ENCODE measurements at places on chromosomes 6 and 20.
A peak's percentile ranks its signal among the peaks of the same experiment; 100 is the strongest.

GRCh38 chr6:22892452-22892851, 323.1 kb downstream of the HDGFL1 start:
- DNase-seq, result no peak

- no peak for DNase-seq
These were observed 245.1 kb downstream of the FOXA2 start for GRCh38 chr20:22339091-22339881.

DNA sequence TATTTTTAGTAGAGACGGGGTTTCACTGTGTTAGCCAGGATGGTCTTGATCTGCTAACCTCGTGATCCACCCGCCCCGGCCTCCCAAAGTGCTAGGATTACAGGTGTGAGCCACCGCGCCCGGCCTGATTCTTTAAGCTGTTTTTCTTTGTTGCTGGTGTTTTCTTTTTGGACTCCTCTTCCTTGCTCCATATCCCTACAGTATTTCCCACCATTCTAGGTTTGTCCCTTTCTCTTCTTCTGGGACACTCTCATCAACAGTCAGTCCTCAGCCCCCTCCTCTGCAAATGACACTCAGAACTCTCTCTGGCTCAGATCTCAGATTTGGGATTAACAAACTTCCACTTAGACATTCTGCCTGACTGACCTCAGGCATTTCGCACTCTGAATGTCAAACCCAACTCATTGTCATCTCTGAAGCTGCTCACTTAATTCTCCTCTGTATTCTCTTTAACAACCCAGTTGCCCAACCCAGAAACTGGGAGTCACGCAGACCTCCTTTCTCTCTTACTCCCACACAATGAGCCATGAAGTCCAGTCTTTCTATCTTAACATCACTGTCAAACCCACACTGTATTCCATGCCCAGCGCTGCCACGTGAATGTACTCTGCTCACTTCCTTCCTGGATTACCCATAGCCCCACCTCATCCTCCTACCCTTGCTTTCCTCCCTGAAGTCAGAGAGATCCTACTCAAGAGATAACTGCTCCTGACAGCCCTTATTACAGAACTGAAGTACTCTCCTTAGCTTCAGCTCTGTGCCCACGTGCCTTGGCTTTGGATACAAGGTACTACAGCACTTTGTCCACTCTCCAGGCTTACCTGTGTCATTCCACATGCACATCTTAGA, 2.6 kb downstream of the MPIG6B start:
- DNase-seq, result no peak

- no peak for DNase-seq
These were observed 71.1 kb downstream of the BFSP1 start for GRCh38 chr20:17460119-17460518.

DNA sequence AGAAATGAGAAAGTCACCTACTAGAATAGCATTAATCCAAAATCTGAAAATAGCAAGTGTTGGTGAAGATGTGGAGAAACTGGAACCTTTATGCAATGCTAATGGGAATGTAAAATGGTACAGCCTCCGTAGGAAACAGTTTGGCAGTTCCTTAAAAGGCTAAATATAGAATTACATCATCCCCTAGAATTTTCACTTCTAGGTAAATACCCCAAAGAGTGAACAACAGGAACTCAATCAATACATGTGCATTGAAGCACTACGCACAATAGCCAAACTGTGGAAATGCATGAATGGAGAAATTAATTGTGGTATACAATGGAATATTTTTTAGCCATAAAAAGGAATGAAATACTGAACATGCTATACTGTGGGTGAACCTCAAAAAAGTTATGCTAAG, 982.0 kb upstream of the FLRT3 start:
- DNase-seq, result no peak

DNA sequence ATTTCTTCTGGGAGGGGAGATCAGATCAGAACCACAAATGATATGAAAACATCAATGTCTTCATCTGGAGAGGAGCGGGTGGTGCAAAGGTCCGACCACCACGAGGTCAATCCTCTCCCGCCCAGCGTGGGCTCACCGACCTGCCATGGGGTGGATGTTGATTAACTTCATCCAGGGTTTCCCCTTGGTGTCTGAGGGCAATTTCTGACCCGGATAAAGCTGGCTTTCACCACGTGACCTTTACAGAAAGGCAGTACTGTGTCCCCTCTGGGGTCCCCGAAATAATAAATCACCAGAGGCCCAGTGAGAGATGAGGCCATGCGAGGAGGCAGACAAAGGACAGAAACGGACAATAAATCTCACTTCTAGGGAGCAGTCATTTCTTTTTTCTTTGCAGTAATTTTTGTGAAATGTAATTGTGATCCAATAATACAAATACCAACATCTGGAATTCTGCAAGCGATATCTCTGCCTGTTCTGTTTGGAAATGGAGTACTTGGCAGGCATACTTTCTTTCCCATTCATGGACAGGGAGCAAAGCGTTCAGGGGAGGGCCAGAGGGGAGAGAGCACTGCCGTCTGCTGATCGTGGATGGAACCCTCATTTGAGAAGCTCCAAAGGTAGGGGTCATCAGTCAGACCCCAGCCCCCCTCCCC, 55.1 kb upstream of the APCDD1L start:
- DNase-seq, result no peak

DNA sequence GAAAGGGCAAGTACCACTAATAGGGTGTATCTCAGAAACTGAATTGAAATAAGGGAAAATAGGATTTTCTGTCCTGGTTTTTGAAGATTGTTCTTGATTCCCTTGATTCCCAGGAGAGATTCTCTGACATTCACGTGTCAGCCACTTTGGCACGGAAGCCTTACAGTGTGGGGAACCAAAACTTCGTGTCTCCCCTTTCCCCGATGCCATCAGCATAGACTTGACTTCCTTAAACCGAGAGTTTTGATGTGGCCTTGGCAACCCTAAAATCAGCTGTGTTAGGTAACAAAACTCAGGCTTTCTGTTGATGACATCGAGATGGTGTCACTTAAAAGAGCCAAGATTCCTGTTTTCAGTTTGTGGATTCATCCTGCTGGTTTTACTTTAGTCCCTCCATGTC, 7.5 kb downstream of the HMGN4 start:
- no peak for DNase-seq

GRCh38 chr20:33871362-33871761, 60.2 kb downstream of the CHMP4B start:
- DNase-seq, result no peak

DNA sequence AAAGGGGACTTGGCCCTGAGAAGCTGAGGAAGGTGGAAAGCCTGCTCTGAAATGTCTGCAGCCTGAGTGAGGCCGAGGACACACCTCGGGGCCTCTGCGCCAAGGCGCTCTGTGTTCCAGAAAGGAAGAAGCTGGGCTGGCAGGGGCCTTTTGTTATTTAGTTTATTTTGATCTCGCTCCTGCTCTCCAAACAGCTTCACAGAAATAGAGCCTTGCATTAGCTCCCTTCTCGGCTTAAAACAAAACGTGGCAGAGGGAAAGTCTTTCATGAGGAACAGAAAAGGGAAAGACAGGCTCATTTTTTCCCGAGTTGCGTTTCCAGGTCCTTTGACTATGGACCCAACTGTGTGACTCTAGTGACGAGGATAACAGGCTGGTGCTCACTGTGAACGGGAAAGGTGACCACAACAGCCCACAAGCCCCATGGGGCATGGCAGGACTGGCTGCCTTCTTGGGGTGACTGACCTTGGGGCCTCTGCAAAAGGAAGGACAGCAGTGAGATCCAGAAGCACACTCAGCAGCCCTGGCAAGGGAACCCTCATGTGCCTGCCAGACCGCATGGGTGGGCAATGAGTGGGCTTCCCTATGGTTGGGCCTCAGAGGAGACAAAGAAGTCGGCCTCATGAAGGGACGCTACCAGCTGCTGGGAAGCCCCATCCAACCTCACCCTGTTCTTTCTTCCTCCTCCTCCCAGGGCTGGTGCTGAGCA, 18.7 kb downstream of the LEMD2 start:
- no peak for DNase-seq

GRCh38 chr20:8036771-8037170, 17.2 kb upstream of the TMX4 start:
- no peak for DNase-seq

GRCh38 chr6:43687079-43687436, 533 bp downstream of the MRPS18A start:
- no peak for DNase-seq

DNA sequence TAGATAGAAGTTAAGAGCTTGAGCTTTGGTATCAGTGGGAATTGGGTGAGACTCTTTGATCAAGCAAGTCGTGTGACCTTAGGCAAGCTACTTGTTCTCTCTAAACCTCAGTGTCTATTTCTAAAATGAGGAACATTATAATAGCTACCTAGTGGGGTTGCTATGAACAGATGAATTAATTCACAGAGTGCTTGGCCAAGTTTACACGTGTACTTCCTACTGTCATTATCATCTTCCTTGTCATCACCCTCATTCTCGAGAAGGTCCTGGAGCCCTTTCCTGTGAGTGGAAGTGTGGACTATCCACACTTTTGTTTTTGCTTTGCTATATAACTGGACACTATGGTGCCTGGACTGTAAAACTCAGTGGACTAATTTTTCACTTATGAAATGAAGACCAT, 64.0 kb downstream of the BCKDHB start:
- no peak for DNase-seq

- no peak for DNase-seq
These were observed 258.5 kb downstream of the HACE1 start for GRCh38 chr6:104601131-104601651.

GRCh38 chr6:125222531-125223455, 69.2 kb downstream of the TPD52L1 start:
- DNase-seq, result no peak

DNA sequence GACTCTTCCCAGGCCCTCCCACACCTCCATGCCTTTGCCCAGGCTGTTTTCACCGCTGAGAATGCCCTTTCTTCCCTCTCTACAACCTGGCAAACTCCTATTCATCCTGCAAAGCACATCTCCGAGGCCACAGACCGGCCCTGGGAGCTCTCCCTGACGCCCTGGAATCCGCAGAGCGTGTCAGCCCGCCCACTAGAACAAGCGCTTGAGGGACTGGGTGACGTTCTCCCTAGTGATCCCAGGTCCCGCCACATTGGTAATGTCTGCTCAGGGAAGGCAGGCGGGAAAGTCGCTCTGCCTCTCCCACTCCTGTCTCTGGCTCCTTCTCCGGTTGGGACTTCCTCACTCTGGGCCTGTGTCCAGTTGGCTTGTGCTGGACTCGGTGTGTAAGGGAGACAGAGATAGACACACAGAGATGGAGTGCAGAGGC, 61.6 kb downstream of the SRC start:
- no peak for DNase-seq

DNA sequence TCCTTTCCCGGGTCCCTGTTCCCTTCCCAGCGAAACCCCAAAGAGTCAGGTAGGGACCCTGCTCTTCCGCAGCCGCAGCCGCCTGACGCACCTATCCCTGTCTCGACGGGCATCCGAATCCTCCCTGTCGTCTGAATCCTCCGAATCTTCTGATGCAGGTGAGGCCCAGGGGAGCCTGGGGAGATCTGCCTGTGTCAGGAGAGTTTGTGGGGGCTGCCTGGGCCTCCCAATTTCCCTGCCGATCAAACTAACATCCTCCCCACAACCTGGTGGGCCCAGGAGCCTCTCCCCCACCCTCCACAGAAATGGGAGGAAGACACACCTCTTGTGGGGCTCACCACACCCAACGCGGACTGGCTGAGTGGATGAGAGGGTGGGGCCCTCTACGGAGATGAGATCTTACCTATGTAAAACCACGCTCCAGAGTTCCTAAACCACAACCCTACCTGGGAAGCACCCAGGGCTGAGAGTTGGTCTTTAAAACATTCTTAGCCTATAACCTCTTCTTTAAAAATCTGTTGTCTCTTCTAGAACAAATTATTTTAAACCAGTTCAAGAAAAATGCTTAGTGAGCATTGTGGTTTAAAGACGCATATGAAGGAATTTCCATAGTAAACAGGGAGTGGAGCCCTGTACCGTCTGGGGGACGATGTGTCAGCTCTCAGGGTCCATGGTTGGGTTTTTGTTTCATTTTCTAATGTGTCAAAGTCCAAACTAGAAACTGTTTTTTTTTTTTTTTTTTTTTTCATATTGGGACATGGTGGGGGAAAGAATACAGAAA, 1.7 kb downstream of the CDC25B start:
- DNase-seq, result peak; percentile 58

GRCh38 chr20:46120136-46120535, 2.0 kb downstream of the CD40 start:
- DNase-seq, result no peak

DNA sequence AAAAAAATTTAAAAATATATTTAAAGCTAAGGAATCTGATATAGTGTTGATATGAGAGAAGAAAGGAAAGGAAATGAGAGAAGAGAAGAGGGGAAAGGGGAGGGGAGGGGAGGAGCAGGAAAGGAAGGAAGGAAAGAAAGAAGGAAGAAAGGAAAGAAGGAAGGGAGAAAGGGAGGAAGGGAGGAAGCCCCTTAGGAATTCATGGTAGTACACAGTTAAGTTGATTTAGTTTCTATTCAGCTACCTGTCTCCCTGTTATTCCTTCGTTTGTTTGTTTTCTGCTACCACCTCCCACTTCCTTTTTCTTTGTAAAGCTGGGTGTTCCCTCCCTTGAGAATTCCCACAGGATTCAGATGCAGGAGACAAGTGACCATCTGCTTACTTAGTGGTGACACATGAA, 1025.4 kb upstream of the FLRT3 start:
- no peak for DNase-seq

DNA sequence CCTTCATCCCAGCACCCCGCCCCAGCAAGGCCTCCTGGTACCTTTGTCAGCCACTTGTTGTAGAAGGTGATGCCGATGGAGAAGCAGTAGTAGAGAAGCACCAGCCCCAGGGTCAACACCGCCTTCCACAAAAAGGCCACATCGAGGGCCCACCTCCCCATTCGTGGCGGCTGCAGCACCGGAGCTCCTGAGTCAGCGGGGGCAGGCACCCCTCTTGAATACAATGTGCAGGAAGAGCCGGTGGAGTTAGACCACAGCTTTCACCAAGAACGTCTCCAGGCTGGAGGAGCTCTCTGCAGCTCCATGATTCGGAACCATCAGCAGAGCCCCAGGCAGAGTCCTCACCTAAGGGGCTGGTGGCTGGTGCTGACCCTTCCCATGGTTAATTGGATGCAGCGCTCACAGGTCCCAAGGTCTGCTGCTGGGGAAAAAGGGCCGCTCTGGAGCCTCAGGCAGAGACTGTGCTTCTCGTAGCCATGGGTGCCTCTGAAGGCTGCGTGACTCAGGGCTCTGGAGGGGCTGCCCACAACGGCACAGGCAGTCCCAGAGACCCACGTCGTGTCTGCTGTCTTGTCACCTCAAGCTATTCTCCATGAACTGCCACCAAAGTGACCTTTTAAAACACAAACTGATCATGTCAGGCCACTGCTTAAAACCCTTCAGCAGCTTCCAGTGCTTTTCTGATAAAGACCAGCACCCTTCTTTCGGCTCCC, 47.9 kb downstream of the ELMO2 start:
- DNase-seq, result no peak

DNA sequence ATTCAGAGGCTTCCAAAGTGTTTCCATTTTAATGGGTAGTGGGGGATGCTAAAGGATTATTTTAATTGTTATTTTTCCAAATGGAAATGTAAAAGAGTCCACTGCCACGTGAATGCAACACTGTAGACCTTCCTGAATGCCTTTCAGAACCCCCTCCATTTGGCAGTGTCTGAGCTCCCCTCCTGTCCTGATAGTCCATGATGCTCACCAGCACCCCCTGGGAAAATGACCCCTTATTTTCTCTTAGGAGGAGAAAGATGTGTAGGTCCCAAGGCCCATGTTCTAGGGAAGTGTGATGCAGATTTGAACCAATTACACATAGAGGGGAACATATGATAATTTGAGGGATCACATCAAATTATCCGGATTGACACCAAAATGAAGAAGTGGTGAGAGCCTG, 46.8 kb upstream of the SH3BGRL2 start:
- no peak for DNase-seq

- DNase-seq, result no peak
These were observed 14.4 kb downstream of the RSPO4 start for GRCh38 chr20:987677-988076.
